Erythroblast (primary cell): ENCODE measurements at places on chromosomes 13 and 19.

DNA sequence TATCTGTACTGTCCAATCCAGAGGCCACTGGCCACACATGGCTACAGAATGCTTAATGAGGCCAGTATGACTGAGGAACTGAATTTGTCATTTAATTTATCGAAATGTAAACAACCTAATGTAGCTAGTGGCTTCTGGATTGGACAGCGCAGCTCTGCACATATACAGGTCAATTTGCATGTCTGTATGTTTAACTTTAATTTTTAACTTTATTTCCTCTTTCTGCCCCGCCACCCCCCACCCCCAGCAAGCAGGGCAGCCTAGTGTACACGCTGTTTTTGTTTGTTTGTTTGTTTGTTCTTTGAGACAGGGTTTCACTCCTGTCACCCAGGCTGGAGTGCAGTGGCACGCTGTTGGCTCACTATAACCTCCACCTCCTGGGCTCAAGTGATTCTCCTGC lies 15.5 kb downstream of the ZSWIM9 start:
- no peak for DNase-seq

DNA sequence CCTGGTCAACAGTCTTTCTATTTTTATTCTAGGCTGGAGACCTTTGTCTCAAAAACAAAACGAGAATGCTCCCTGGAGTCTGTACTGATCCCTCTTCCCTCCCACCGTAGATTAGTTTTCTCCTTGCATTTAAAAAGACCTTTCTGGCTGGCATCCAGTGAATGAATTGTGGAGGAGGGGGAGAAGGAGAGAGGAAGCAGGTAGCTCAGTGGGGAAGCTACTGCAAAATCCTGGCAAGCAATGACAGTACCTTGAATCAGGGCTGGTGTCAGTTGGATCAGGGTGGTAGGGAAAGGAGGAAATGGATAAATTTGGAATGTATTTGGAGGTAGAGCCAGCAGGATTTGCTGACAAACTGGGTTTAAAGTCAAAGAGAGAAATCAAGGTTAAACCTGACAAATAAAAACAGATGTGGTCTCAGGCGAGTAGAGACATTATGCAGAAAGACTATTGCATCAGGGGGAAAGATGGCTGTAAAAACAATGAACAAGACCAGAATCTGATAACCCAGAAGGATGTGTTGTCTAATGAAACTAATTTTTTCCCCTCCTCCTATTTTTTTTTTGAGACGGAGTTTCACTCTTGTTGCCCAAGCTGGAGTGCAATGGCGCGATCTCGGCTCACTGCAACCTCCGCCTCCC lies 3.5 kb upstream of the CYP2S1 start:
- no peak for DNase-seq

DNA sequence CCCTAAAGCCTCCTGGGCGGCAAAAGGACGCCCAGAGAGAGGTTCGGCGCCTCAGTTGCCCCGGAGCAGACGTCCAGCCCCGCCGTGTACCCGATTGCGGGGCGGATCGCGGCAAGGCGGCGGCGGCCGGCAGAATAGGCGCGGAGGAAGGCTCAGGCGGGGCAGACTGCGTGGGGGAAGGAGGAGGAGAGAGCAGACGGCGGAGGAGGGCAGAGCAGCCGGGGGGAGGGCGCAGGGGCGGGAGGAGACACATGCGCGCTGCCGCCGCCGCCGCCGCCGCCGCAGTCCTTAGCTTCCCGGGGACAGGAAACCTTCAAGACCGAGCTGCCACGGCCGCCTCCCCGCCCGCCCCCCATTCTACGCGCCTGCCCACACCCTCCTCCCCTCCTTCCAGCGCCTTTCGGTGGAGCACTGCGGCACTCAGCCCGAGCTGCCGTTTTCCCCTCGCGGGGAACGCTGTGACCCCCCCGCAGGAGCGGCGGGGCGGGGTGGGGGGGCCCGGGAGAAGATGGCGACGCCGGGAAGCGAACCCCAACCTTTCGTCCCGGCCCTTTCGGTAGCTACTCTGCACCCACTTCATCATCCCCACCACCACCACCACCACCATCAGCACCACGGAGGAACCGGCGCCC lies at the start of gene LRCH1:
TSS of gene LRCH1 (plus strand) at position 282 of the 632 bp plus-strand sequence. CDS start at position 509, 227 bp downstream.
- DNase-seq = peak; percentile 89

DNA sequence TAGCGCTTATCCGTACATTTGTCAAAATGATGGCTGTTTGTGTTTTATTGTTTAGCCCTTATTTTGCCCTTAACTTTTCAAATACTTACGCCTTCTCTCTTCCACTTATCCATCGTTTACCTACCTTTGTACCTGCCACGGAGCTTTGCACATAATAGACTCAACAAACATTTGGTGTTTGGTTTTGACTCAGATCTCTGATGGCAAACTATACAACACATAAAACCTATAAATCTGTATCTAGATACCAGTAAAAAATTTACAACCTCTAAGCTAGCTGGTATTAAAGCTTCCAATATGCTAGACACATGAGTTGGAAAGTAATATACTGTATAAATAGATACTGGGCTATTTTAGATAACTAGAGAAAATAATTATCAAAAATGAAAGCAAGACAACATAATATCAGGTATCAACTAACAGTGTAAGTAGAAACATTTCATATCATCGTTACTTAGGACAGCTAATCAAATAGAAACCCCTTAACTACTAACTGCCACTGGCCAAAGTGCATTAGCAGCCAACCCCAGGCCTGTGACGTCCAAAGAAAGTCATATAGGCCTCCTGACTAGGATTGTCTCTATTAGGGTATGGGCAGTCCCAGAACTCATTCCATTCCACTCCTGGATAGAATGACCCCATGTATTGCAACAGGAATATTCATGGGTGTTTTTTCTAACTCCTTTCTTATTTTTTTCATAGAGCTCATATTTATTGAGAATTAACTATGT lies 53.8 kb downstream of the KCTD12 start:
- no peak for DNase-seq

DNA sequence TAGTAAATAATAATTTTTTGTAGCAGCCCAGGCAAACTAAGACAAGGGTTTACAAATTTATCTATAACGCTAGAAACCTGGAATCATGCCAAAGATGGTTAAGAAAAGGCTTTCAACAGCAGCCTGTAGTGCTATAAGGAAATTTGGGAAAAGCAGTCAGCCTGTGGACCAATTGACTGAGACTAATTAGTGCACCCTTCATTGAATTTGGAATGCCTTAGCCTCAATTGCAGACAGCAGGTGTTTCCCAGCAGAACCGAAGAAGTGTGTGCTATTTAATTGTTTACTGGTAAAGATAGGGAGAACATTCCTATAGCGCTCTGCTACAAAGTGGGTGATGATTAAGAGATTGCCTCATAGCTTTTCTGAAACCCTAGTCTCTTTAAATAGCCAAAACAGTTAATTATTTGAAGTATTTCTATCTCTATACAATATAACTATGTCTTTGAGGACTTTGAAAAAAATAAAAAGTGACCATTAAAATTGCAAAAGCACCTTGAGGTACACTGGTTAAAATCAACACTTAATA lies 1884.3 kb upstream of the PCDH20 start:
- DNase-seq = no peak

- DNase-seq = no peak
These were observed 617.2 kb downstream of the SLITRK5 start for GRCh38 chr13:88288326-88288725.

DNA sequence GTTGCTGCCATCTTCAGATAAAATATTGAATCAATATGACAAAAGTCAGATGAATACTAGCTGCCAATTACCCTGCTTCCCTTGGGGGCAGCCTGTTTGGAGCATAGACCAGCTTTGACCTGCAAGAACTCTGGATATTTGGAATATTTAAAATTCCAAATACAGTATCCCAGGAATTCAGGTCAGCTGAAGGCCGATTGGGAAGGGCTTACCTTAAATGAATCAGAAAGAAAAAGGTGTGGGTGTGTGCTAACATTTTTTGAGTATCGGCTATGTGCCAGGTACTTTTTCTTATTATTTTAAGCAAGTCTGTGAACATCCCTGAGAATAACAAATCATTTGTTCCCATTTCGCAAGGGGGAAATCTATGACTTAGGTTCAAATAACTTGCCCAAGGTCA lies 1.8 kb upstream of the RUBCNL start:
- DNase-seq = no peak

- no peak for DNase-seq
These were observed 1.1 kb upstream of the LSR start for GRCh38 chr19:35247526-35248309.

DNA sequence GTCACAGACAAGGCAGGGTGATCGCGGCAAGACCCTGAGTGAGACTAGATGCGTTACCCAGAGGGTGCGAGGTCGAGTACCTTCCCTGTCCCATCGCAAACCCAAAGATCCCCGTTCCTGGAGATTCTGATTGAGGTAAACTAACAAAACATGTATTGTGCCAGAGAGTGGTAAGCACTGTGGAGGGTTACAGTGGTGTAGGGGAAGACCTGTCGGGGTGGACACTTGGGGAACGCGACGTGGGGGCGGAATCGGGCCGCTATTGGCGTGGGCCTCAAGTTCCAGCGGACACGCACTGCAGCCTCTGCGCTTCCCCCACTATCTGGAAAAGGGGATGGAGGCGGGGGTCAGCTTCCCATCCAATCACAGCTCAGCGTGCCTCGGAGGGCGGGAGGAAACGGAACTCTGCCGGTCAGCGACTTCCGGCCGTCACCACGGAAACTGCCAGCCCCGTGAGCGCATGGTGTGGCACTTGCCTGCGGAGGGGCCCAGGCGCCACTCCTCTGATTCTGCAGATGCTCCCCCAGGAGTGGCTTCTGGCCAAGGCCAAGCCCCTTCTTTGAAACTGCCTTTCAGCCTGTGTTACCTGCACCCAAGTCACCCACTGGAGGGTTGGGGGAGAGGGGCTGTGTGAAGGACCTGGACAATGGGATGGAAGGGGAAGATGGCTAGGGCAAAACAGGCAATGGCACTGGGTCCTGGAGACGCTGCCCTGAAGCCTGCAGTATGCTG lies 1.0 kb upstream of the UBE2M start:
- no peak for DNase-seq

DNA sequence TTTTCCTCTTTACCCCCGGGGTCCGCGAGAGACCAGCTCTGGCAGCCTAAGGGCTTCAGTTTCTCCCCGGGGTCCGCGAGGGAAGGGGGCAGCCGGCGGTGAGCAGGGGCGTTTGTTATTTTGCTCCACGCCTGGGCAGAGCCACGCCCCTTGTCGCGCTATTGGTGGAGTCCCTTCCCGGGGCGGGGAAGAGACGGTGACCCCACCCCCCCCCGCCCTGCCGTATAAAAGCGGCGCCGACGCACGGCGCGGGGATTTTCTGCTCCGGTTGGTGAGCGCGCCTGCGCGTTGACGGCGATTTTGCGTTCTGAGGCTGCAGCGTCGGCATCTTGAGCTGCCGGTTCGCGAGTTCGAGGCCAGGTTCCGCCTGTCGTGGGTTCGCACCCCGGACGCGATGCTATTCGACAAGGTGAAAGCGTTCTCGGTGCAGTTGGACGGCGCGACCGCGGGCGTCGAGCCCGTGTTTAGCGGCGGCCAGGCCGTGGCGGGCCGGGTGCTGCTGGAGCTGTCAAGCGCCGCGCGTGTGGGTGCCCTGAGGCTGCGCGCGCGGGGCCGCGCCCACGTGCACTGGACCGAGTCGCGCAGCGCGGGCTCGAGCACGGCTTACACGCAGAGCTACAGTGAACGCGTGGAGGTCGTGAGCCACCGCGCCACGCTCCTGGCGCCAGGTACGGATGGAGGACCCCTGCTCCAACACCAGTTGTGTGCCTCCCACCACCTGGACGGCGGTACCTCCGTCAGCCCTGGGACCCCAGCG lies at the start of gene ARRDC2:
TSS of gene ARRDC2 (plus strand) at position 254 of the 757 bp plus-strand sequence. CDS start at position 395, 141 bp downstream.
- DNase-seq = peak; percentile 88

DNA sequence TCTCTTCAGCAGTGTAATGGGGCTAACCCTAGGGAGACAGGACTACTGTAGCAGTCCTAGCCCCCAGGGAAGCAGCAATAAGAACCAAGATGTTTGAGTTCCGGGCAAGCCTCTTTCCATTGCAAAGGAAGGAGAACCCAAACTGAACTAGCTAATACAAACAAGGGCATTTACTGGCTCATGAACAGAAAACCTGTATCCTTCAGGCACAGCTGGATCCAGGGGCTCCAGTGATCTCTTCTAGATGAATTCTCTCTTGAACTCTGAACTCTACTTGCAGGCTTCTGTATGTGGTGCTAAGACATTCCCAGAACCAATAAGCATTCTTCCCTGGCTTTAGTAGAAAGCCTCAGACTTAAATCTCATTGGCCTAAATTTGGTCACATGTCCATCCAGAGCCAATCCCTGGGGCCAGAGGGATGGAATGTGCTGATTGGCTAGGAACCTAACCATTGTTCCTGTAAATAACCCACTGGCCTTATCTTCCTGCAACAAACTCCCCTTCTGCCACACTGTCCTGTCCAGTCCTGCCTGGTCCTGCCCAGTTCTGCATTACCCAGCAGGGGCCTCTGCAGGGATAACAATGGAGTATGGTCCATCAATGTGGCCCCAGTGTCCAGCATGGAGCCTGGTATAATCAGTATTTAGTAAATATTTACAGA lies 3.9 kb upstream of the PODNL1 start:
- DNase-seq = no peak
